ENCODE measurements at places on chromosomes 3 and 15.

- DNase-seq = no peak
These were observed 17.2 kb upstream of the B4GALT4 start for GRCh38 chr3:119257654-119258410.

- DNase-seq = no peak
These were observed 337.1 kb upstream of the LRRFIP2 start for GRCh38 chr3:37511463-37511920.

- no peak for DNase-seq
These were observed 441.1 kb upstream of the DPH6 start for GRCh38 chr15:35987056-35987455.

DNA sequence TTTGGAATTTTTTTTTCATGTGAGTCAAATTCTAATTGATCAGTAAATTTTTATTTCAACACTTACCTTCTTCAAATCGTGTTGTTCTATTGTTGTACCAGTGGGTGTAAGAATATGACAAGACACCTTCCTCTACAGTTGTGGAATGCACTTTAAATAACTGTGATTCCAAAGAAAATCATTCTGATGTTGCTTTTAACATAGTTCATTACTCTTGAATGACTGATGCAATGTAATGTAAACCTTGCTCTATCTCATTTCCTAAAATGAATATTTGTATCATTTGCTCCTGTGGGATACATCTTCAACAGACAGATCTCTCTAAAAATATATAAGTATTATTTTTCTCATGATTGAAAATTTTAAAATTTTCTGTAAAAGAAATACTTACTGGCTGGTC lies 313.4 kb downstream of the RBMS3 start:
- DNase-seq = no peak

DNA sequence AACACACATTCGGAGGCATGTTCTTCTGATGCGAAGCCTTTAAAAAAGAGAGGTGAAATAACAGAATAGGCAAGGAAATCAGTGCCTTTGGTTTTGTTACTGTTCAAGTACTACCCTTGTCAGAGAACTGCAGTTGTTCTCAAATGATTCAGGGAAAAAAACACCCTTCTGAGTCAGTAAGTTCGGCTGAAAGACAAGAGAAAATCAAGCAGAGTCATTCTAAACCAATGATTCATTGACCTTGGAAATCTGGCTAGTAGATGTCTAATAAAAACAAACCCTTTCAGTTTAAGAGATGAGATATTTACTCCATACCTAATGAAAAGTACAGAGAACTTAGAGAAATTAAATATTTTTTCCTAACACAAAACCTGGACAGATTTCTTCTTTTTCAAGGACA lies 72.7 kb upstream of the ABI3BP start:
- no peak for DNase-seq

DNA sequence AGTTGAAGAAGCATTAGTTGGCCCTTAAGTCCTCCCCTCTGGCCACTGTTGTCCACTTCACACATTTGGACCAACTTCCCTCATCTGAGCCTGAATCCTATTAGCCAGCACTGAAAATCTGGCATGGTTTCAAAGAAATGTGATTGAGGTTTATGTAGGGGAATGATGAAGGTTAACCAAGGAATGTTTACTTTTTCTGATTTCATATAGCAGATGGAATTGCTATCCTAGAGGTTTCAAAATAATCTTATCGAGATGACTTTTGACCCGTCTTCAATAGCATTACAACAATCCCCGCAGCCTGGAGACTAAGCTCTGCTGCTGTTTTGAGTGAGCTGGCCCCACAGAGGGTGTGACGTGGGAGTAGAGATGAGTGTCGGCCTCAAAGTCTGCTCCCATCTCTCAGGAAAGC lies 200.8 kb upstream of the IL12A start:
- no peak for DNase-seq

DNA sequence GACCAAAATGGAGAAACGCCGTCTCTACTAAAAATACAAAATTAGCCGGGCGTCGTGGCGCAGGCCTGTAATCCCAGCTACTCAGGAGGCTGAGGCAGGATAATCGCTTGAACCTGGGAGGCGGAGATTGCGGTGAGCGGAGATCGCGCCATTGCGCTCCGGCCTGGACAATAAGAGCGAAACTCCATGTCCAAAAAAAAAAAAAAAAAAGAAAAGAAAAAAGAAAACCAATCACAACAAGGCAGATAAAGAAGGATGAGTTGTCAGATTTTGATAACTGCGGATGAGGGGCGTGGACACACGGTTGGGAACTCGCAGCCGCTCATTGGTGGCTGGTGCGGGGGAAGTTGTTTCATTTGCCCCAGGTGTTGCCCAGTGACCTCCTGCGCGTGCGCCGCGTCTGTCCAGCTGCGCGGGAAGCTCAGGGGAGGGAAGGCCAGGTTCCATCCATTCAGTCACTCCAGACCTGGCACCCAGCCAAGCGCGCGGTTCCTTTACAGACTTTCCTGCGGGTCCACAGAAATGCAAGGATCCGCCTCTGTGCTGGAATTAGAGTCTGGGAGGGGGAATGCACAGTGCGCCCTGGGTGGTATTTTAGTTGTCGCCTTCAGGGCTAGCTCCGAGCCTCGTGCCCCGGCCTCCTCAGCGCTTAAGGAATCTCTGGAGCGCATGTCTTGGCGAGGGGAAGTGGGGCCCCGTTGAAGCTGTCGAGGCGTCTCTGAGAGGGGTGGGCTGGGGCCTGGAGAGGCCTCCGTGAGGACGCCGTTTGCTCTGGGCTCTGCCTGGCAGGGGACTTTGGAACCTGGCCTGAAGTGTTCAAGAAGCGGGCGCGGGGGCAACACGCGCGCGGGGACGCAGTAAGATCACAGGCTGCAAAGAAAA lies 708 bp upstream of the GCHFR start:
- DNase-seq = no peak

GRCh38 chr3:181948286-181948685 lies 236.6 kb downstream of the SOX2 start:
- DNase-seq = no peak

Data from bone marrow (tissue), 2 donors.